ENCODE measurements at places on chromosomes 7 and 10.

DNA sequence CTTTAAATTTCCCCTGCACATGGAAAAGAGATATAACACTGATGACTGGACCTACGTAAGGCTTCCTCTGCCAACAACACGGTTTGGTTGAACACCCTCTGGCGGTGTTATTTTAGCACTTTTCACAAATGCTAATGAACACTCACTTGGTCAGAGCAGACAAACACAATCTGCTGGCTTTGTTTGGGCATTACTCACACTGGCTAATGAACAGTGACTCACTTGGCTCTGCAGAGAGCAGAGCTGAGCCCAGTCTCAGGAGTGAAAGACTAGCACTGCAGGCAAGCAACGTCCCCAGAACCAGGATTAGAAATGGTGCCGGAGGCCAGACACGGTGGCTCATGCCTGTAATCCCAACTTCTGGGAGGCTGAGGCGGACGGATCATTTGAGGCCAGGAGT is 430.8 kb downstream of the PLXNA4 start:
- DNase-seq, result no peak

- DNase-seq, result no peak
These were observed 253.1 kb upstream of the SHH start for GRCh38 chr7:156065400-156065799.

DNA sequence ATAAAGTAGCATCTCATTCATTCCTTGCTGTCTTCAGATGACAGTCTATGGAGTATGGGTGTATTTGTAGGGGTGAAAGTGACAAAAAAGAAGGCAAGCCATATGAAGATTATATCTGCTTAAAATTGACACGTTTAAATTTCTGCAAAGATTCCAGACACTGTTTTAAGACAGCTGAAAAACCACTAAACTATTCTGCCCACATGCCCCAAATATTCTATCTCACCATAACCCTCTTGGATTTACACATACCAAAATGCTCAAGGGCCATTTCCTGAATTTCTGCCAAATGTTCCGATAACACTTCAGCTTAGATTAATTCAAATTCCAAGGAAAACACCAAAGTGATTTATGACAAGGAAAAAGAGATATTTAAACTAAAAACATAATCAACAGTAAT is 99.9 kb upstream of the IL6 start:
- DNase-seq, result no peak

- DNase-seq, result no peak
These were observed 219.0 kb downstream of the ADRA2A start for GRCh38 chr10:111295788-111296187.

DNA sequence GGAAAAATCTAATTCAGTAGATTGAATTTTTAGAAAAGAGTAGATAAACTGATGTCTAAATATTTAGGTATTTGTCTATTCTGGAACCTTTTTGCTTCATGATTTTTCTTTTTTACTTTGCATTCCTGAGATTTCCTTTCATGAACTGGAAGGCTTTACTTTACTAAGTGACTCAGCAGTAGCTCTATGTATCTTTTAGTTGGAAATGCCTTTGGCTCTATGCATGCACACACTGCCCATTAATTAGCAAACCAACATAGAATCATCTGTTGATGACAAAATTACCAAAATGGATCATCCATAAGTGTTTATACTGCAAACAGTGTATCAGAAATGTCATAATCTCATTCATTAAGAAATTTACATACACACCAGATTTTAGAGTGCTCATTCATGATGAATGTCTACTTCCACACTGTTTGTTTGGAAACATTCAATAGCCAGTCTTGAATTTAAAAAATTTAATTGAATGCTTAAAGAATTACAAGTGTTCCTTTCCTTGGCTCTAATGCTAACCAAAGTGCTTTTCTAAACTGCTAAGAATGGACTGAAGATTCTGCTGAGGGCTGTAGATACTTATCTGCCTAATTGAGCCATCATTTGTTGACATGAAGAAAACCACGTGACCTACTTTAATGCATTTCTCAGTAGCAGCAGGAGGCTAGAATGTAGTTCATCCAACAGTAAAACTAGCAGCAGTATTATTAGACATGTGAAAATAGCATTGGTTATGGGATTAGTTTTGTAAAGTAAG is 282.0 kb downstream of the ADK start:
- peak; percentile 29 for DNase-seq

DNA sequence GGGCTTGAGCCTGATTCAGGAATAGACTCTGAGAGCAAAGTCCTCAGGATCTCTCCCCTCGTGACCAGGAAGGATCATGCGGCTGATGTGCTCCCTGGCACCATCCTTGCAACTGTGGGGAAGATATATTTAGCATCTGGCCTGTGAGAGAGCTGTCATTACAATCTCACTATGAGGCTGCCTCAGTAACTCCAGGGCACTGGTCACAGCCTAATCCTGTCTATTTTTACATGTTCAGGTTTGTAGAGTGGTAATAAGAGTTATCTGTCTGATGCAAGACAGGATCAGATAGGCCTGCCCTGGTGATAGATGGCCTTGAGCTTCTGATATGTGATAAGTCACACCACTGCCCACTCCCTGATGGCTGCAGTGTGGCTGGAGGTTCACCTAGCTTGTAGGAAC is 50.7 kb downstream of the PPP1R3C start:
- peak; percentile 36 for DNase-seq

DNA sequence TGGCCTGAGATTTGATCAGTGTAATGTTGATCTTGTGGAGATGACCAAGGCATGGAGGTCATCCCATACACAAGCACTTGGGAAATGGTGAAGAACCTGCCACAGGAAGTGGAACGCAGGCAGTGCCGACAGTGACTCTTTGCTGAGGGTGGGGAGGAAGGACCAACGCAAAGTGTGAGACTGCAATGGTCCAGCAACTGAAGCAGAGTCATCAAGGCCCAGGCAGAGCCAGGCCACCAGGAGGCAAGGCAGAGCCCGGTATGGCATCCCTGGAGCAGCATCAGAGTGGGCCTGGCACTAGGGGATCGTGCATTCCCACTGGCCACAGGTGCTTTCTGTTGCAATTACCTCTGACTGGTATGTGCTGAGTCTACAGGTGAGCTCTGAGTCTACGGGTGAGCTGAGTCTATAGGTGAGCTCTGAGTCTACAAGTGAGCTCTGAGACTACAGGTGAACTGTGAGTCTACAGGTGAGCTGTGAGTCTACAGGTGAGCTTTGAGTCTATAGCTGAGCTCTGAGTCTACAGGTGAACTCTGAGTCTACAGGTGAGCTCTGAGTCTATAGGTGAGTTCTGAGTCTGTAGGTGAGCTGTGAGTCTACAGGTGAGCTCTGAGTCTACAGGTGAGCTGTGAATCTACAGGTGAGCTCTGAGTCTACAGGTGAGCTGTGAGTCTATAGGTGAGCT is 132.9 kb downstream of the KLF6 start:
- DNase-seq, result no peak

GRCh38 chr10:15485684-15486316 is 114.7 kb upstream of the FAM171A1 start:
- no peak for DNase-seq

- no peak for DNase-seq
These were observed 103.1 kb downstream of the FAS start for GRCh38 chr10:89093728-89094127.

DNA sequence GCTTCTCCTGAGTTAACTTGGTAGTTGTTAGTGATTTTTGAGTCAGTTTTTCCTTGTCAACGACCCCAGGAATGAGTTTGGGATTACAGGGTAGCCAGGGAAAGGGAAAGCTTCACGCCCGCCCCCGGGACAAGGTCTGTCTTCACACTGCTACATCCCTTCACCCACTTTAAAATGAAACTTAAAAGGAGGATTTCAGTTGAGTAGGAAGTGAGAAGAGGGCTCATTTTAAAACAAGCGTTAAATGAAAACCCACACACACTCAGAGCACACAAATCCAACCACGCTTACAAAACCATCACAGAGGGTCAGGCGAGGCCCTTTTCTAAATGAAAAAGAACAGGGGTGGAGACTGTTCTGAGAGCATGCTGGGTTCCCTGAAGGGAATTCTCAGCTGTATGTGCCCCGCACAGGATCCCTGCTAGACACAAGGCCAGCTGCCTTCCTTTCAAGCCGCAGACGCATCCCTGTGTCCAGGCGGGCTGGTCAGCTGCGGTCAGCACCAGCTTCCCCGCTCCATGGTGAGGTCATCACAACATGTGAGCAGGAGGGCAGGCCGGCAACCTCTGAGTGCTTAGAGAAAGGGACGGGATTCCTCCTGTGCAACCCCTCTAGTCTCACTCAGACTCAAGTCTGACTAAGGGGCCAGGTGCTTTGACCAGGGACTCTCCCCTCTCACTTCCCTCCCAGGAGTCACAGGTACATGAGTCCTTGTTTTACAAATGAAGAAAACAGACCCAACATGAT is 111.8 kb downstream of the EGFR start:
- peak; percentile 34 for DNase-seq
